ENCODE measurements at places on chromosomes 13 and 19.

DNA sequence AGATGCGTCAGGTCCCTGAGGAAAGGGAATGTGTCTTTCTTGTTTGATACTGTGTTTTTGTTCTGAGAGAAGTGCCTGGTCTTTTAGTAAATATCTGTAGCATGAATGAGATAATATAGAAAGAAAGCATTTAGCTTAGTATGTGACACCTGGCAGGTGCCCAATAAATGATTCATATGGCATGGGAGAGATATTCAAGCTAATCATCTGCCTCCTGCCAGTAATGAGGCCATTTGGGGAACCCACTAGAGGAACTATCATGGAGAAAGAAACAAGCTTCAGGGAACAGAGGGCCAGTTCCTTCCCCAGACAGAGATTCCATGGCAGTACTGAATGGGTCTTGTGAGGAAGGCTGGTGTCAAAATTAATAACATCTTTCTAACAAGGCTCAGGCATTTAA, 603.9 kb downstream of the DCT start:
- DNase-seq: no peak

- DNase-seq: no peak
These were observed 11.1 kb downstream of the TTYH1 start for GRCh38 chr19:54426291-54426931.

- DNase-seq: peak; percentile 81
These were observed 15.2 kb upstream of the EHD2 start for GRCh38 chr19:47697863-47698609.

GRCh38 chr19:42090672-42091071, 14.7 kb downstream of the ZNF574 start:
- no peak for DNase-seq

- DNase-seq: no peak
These were observed 13.3 kb downstream of the ZNF816 start for GRCh38 chr19:52949422-52949821.

DNA sequence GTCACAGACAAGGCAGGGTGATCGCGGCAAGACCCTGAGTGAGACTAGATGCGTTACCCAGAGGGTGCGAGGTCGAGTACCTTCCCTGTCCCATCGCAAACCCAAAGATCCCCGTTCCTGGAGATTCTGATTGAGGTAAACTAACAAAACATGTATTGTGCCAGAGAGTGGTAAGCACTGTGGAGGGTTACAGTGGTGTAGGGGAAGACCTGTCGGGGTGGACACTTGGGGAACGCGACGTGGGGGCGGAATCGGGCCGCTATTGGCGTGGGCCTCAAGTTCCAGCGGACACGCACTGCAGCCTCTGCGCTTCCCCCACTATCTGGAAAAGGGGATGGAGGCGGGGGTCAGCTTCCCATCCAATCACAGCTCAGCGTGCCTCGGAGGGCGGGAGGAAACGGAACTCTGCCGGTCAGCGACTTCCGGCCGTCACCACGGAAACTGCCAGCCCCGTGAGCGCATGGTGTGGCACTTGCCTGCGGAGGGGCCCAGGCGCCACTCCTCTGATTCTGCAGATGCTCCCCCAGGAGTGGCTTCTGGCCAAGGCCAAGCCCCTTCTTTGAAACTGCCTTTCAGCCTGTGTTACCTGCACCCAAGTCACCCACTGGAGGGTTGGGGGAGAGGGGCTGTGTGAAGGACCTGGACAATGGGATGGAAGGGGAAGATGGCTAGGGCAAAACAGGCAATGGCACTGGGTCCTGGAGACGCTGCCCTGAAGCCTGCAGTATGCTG, 1.0 kb upstream of the UBE2M start:
- DNase-seq: peak; percentile 97
